Fibroblast of the conjunctiva (primary cell): ENCODE measurements at places on chromosomes 6 and 20.

- no peak for DNase-seq
These were observed 229.5 kb upstream of the DTNBP1 start for GRCh38 chr6:15892369-15892768.

- DNase-seq = peak; percentile 68
These were observed 232.9 kb downstream of the SAMD5 start for GRCh38 chr6:147741389-147741788.

DNA sequence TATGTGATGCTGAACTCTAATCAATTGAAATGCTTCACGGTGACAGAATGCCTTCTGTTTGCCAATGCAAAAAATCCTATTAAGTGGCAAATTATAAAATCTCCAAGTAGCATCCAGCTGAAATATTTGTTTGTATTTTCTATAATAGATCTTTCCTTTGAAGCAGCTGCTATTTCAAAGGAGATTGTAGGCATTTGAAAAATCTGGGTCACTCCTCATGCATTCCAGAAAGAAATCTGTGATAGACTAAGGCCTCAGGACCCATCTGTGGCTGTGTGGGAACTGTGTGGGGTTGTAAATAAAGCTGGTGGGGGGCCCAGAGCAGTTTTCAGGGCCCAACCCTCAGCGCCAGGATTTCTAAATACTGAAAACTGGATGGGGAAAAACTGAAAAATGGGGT is 216.9 kb upstream of the ARG1 start:
- DNase-seq = no peak

DNA sequence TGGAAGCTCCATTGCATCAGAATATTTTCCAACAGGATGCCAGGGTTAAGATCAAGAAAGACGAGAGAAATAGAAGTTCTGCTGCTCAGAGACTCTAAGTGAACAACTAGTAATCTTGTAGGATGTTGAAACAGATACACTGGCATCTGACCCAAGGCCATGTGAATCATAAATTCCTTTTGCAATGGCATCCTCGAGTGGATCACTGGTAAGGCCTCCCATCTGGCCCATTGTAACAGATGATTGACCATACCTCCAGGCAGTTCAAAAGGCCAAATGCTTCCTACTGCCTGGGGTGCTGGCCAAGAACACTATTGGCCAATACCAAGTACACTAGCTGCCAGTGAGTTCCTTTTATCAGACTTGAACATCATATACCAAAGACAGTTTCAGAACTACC is 9.9 kb upstream of the SLC17A3 start:
- DNase-seq = peak; percentile 94

- peak; percentile 26 for DNase-seq
These were observed 147.8 kb downstream of the MACROD2 start for GRCh38 chr20:14142964-14143627.

- no peak for DNase-seq
These were observed 884 bp upstream of the CUTA start for GRCh38 chr6:33418690-33419291.

DNA sequence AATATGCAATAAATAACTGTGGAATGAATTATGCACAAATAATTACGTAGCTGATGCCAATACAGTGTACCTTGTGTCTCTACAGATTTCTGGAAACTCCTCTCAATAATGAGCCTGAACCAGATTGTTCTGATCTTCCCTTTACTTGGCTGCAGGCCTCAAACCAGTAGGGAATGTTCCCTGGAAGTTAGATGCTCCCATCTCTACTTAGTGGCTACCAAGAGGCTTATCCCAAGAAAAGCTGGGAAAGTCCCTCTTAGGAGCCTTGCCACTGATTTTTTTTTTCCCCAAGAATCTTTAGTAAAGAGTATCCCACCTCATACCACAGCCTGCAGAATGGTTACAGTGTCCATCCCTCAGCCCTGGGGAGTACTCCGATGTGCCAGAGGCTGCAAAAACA is 702.1 kb downstream of the RFPL4B start:
- no peak for DNase-seq

GRCh38 chr20:50223039-50224005 is 32.7 kb downstream of the CEBPB start:
- no peak for DNase-seq

GRCh38 chr20:53708129-53708968 is 114.7 kb upstream of the ZNF217 start:
- DNase-seq = no peak

DNA sequence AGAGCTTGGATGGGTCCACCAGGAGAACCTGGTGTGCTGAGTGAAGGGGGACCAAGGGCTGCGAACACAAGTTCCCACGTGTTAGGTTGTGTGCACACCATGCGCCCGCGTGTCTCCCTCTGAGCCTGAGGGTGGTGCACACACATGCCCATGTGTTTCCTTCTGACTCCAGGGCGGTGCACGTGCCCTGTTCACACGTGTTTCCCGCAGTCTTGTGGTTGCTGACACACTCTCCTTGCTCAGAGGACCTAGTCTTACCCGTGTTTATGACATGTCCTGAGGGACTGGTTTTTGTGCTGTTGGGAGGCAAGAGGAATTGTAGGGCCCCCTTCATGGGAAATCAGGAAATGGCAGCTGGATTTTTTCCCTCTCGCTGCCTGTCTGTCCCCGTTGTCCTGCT is 36.3 kb upstream of the PCMTD2 start:
- no peak for DNase-seq

- no peak for DNase-seq
These were observed 27.6 kb downstream of the PRND start for GRCh38 chr20:4749326-4749725.

GRCh38 chr20:34744847-34745246 is 40.7 kb downstream of the TP53INP2 start:
- DNase-seq = no peak

GRCh38 chr6:170292407-170293158 is 1.7 kb upstream of the DLL1 start:
- no peak for DNase-seq

- no peak for DNase-seq
These were observed 15.3 kb downstream of the FOXO3 start for GRCh38 chr6:108575905-108576494.
